ENCODE measurements at places on chromosomes 4 and X.
A peak's percentile ranks its signal among the peaks of the same experiment; 100 is the strongest.

DNA sequence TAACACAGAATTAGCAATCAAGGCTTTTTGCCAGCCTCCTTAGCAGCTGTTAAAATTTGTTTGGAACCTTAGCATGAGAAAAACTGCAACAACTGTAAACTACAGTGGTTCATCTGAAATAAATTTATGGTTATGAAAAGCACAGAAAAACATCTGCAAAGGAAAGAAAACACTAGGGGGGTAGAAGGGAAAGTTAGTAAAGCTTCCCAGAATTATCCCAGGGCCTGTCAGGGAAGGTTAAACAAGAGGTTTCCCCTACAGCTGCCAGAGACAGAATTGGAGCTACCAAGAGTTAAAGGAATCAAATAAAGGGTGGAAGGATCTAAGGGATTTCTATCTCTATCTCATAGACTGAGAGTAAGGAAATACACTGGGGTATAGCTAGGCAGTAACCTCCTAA lies 234.7 kb upstream of the DIAPH2 start:
- no peak overlapping the region for H3K4me3 ChIP-seq
- no peaks in the 10 kb centered on the region for H3K27me3 ChIP-seq
- DNase-seq, result no peak
- no peaks in the 10 kb centered on the region for H3K4me1 ChIP-seq

- H3K4me3 ChIP-seq, result peak overlapping the region; percentile 81
- H3K36me3 ChIP-seq, result no peaks in the 10 kb centered on the region
- peak overlapping the region; percentile 69 for H3K27ac ChIP-seq
- H3K27me3 ChIP-seq, result no peaks in the 10 kb centered on the region
These were observed 617 bp upstream of the PDHA1 start for GRCh38 chrX:19343085-19343534.

GRCh38 chr4:150345207-150345744 lies 236.7 kb upstream of the MAB21L2 start:
- H3K27ac ChIP-seq, result no peak overlapping the region
- H3K27me3 ChIP-seq, result no peaks in the 10 kb centered on the region
- H3K4me3 ChIP-seq, result no peak overlapping the region
- no peaks in the 10 kb centered on the region for H3K36me3 ChIP-seq
- no peak for DNase-seq

GRCh38 chr4:40446839-40447238 lies 111.7 kb downstream of the CHRNA9 start:
- no peak overlapping the region for H3K4me3 ChIP-seq
- H3K27me3 ChIP-seq, result no peaks in the 10 kb centered on the region
- DNase-seq, result no peak
- H3K36me3 ChIP-seq, result no peaks in the 10 kb centered on the region
- no peak overlapping the region for H3K27ac ChIP-seq

DNA sequence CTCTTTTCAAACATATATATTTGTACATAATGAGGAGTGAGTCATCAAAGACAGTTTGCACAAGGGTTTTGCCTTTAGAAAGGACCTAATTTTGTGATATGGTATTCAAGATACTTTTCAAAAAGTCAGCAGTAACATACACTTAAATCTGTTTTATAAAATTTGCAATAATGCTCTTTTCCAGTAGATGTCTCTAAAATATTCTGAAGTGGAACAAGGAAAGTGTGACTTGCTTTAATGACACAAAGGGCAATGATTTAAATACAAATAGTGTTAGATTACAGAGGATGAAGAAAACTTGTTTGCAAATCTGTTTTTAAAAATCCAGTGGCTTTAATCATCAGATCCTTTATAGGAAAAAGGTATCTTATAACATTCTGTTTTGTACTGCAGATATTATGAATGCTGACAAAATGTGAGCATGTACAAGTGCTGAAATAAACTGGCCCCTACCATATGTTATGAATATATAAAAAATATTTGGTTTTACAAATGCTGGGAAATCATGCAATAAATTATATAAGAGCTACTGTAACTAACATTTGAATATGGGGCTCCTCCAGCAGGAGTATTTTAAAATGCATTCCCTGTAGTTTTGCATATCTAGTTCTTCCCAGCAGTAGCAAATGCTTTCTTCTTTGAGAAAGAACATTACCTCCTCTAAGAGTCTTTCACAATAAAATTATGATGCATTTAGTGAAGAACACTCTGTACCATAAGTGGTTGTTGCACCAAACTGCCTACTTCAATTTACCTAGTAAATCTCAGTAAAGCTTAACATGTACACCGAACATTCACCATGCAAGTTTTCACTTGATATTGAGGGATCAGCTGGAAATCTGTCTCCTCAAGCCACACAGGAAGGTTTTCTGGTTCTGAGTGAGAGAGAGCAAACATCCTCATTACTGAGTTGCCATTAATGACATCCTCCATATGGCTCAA lies 20.2 kb downstream of the MMRN1 start:
- no peak overlapping the region for H3K4me3 ChIP-seq
- no peaks in the 10 kb centered on the region for H3K27me3 ChIP-seq
- no peak overlapping the region for H3K27ac ChIP-seq
- no peaks in the 10 kb centered on the region for H3K4me1 ChIP-seq

GRCh38 chrX:136759968-136760367 lies 20.8 kb downstream of the ARHGEF6 start:
- no peak overlapping the region for H3K4me3 ChIP-seq
- H3K4me1 ChIP-seq, result peaks cover 16% of the 10 kb centered on the region
- no peaks in the 10 kb centered on the region for H3K36me3 ChIP-seq
- H3K27ac ChIP-seq, result no peak overlapping the region

DNA sequence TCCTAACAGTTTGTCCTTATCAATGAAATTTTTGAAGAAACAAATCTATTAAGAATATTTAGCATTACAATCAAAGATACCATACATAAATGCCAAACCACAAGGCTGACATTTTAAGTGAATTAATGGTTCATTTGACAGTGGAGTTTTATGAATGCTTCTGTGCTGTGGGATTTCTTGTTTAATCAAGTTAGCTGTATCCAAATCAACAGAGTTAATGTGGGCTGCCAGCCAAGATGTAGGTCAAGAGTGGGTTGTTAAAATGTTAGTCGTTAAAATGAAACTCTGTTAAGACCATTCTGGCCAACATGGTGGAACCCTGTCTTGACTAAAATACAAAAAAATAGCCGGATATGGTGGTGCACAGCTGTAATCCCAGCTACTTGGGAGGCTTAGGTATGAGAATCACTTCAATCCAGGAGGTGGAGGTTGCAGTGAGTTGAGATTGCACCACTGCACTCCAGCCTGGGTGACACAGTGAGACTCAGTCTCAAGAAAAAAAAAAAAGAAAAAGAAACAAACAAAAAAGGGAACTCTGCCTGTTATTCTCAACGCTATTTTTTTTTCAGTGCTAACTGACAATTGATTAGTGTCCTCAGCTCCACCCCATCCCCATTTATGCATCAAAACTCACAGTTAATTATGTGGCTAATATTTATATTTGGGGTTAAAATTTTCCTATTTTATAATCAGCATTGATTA lies 20.2 kb downstream of the GPAT3 start:
- H3K4me3 ChIP-seq, result no peak overlapping the region
- no peak overlapping the region for H3K27ac ChIP-seq
- no peaks in the 10 kb centered on the region for H3K36me3 ChIP-seq
- no peak for DNase-seq
- H3K4me1 ChIP-seq, result no peaks in the 10 kb centered on the region

DNA sequence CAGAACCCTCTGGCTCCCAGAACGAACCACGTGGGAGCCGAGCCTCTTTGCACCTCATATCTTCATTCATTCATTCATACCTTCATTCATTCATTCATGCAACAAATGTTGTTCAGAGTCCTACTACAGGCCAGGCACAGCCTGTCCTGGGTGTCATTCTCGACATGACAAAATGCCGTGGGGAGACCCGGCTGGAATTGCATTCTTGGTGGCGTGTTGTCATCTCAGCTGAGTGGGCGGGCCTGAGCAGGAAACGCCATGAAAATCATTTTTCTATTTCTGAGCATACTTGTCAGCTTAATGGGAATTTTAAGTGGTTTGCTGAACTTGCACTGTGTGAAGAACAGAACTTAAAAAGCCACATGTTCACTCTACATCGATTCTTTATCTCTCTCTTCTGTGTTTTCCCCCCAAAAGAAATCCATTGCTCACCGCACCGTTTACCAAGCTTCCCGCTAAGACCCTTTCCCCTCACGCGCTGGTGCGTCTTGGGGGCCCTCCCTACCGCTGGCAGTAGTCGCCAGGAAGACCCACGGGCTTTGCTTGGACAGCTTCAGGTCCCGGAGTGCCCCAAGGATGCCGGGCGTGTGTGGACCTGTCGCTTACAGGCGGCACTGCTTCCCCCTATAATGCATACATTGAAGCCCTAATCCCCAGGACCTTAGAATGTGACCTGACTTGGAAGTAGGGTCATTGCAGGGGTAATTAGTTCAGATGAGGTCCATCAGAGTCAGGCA lies 41.6 kb upstream of the HMX1 start:
- no peak for DNase-seq
- H3K4me3 ChIP-seq, result no peak overlapping the region
- no peaks in the 10 kb centered on the region for H3K4me1 ChIP-seq
- no peaks in the 10 kb centered on the region for H3K27me3 ChIP-seq

DNA sequence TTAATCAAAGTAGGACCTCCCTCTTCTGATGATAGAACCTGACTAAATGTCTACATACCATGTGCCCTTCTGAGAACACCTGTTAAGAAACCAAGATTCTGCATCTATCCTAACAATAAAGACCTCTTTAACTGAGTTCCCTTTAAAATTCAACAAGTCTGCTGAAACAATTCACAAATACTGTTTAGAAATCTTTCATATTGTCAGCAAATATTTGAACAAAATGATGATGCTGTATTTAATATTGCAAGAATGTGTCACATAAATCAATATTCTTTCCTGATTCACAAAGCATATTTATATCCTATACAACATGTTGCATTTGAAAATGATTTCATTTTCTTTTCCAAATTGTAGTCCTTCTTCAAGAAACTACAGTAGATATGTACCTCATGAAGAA lies 59.6 kb upstream of the BMPR1B start:
- peaks cover 13% of the 10 kb centered on the region for H3K4me1 ChIP-seq
- no peak overlapping the region for H3K27ac ChIP-seq
- H3K36me3 ChIP-seq, result no peaks in the 10 kb centered on the region
- no peak overlapping the region for H3K4me3 ChIP-seq
- DNase-seq, result no peak

DNA sequence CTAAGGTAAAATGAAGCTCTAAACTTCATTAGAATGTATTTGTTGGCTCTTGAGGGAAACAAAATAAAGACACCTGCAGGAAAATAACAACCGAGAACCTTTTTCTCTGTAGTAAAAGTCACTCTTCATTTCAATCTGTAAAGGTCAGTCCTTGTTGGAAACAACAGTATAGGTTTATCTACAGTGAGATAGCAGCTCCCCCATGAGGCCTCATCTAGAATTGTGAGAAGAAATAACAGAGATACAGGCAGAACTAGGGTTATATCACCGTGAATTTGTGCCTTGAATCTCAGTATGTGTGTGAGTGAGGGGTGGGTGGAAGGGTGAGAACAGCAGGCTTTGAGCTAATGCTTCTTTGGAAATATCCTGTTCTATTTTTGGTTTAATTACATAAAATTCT lies 107.8 kb upstream of the FMR1 start:
- no peak for DNase-seq
- no peak overlapping the region for H3K27ac ChIP-seq
- no peaks in the 10 kb centered on the region for H3K36me3 ChIP-seq
- H3K4me3 ChIP-seq, result no peak overlapping the region
- no peaks in the 10 kb centered on the region for H3K27me3 ChIP-seq
- H3K4me1 ChIP-seq, result no peaks in the 10 kb centered on the region

GRCh38 chrX:107000013-107000515 lies at the start of gene MORC4:
Gene MORC4 (minus strand): TSS chrX:107000212. CDS start chrX:106999969, 243 bp downstream.
- peak within 1 kb of the TSS; percentile 82 for H3K4me3 ChIP-seq
- peak; percentile 18 for DNase-seq
- peaks cover 6% of the 10 kb centered on the region for H3K4me1 ChIP-seq
- H3K27me3 ChIP-seq, result no peaks in the 10 kb centered on the region

DNA sequence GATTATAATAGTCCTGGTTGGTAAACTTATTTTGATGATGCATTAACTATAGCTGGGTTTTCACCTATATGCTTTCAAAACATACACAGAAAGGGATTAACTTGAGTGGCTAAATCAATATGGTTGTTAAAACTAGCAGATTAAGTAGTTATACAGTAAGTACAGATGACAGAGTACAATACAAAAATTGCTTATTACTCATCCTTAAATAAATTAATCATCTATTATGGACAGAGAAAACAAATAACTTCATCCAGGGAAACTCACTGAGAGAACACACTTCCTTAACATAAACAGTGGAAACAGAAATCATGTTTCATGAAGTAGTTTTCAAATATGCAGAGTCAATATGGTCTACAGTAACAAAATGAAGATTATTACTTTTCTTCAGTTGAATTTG lies 133.4 kb downstream of the AREG start:
- no peak overlapping the region for H3K4me3 ChIP-seq
- DNase-seq, result no peak
- H3K36me3 ChIP-seq, result no peaks in the 10 kb centered on the region
- H3K27ac ChIP-seq, result no peak overlapping the region
- no peaks in the 10 kb centered on the region for H3K4me1 ChIP-seq

DNA sequence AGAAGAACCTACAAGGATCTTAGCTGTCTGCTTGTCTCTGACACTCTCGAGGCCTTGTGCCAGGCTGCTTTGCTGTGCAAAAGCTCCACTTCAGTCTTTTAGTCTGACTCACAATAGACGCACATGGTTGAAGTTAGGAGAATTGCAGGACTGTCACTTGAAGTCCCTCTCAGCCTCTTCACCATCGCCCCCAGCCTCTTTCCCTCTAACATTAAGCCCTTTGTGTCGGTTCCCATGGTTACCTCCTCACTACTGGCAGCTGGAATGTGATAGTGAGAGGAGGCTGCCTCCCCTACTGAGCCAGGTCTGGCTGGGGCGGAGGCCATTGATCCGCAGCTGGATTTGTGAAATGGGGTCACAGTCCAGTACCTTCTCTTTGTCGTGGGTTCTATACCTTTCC lies 201.8 kb downstream of the SOWAHB start:
- no peaks in the 10 kb centered on the region for H3K27me3 ChIP-seq
- no peak overlapping the region for H3K4me3 ChIP-seq
- H3K36me3 ChIP-seq, result no peaks in the 10 kb centered on the region
- H3K27ac ChIP-seq, result peak overlapping the region; percentile 25
- peaks cover 97% of the 10 kb centered on the region for H3K4me1 ChIP-seq

GRCh38 chrX:41265615-41266014 lies 68.3 kb upstream of the DDX3X start:
- H3K4me3 ChIP-seq, result peak overlapping the region; percentile 64
- peak; percentile 7 for DNase-seq
- H3K27ac ChIP-seq, result no peak overlapping the region
- H3K27me3 ChIP-seq, result no peaks in the 10 kb centered on the region
- no peaks in the 10 kb centered on the region for H3K4me1 ChIP-seq

- H3K4me1 ChIP-seq, result peaks cover 26% of the 10 kb centered on the region
- H3K27me3 ChIP-seq, result peaks cover 50% of the 10 kb centered on the region
- H3K36me3 ChIP-seq, result no peaks in the 10 kb centered on the region
- DNase-seq, result no peak
- peak overlapping the region; percentile 10 for H3K4me3 ChIP-seq
- no peak overlapping the region for H3K27ac ChIP-seq
These were observed 4.5 kb downstream of the NKX3-2 start for GRCh38 chr4:13539619-13540445.
